T-helper 1 cell (primary cell): ENCODE measurements at places on chromosomes 2 and 18.
A peak's percentile ranks its signal among the peaks of the same experiment; 100 is the strongest.

DNA sequence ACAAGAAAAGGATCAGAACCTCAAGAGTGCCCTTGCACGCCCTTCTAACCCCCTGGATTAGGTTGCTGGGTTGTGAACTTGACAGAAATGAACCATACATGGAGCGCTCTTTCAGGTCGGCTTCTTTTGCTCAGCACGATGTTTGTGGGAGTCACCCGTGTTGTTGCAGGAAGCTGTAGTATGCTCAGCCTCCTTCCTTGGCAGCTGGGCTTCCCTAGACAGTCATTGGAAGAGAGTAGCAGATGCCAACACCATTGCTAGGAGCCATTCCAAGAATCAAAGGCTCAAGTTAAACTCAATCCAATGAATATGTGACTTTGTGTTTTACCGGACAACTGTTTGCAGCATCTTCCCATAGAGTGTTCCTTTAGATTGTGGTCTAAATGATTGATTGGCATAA lies 47.0 kb downstream of the RAB12 start:
- no peak for DNase-seq

GRCh38 chr18:32025744-32026143 lies 7.1 kb downstream of the RNF125 start:
- DNase-seq = no peak

- no peak for DNase-seq
Measured at GRCh38 chr2:194822657-194823056, 834.4 kb upstream of the SLC39A10 start.

- DNase-seq = no peak
Measured at GRCh38 chr2:191836853-191837769, 9.8 kb downstream of the CAVIN2 start.

DNA sequence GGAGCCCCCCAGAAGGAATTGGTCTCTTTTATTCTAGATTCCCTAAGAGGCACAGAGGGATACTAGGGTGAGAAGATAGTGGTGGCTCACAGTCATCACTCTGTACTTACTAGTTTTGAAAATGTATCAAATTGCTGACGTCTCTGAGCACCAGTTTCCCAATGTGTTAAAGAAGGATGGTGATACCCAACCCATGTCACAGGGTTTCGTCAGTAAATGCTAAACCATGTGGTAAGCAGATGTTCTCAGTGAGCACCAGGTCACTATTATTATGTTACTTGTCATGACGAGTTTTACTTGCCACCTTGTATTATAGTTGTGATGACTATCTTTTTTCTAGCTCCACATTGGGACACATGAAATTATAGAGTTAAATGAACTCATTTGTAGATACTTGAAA lies 54.7 kb downstream of the NEDD4L start:
- DNase-seq = no peak

DNA sequence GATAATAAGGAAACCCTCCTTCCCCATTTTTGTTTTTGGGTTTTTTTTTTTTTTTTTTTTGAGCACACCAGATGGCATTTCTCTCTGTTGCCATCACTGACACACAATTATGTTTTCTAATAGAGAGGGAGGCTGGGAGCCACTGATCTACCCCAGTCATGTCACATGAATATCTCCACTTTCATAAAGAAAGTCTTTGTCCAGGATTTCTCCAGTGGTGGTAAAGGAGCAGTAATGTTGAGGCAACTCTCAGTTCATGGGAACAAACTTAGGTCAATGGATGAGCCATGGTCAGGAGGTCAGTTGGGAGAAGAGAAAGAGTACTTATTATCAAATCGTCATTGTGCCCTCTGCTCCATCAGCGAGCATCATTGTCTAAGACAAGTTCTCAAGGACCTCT lies 603.7 kb downstream of the ARHGAP15 start:
- DNase-seq = no peak

- DNase-seq = no peak
Measured at GRCh38 chr2:39144416-39144815, 23.6 kb upstream of the SOS1 start.

DNA sequence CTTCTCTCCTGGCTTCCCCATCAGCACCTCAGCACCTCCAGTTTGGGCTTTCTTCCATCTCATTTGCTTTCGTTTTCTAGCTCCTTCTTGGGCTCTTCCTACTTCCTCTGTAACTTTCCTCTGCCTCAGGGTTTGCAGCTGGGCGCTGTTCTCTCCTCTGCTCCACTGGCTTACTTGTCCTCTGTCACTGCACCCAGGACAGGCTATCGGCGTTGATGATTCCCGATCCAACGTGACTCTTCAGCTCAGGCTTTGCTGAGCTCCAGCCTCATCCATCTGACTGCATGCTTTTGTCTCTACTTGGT lies 362.4 kb downstream of the CYRIA start:
- DNase-seq = no peak

DNA sequence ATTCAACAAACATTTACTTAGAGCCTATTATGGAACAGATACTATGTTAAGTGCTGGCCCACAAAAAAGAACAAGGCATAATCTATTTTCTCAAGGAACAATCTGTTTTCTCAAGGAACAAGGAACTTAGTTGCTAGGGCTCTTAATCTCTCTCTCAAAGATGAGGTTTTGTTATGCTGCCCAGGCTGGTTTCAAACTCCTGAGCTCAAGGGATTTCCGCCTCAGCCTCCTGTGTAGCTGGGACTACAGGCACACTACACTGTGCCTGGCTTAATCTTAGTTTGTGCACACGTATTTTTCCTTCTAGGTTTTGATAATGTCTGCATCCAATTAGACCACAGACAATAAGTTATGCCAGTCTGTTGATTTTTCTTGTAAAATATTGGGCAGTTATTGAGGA lies 89.5 kb downstream of the PTH2R start:
- DNase-seq = no peak

GRCh38 chr2:30410217-30410616 lies 36.8 kb upstream of the LCLAT1 start:
- DNase-seq = no peak

DNA sequence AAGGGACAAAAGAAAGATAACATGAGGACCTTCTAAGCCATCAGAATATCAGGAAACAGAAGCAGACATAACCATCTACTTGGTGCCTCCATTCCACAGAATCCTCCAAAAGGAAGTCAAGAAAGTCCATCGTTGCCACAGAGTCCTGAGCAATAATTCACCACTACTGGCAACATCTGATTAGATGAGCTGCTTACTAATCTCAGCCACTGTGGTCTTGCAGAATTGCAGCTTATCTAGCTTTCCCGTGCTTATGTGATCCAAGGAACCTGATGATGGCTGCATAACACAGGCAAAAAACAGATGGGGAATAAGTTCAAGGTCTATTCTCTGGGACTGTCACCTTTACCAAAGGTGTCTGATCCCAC lies 278.5 kb downstream of the AFF3 start:
- no peak for DNase-seq

DNA sequence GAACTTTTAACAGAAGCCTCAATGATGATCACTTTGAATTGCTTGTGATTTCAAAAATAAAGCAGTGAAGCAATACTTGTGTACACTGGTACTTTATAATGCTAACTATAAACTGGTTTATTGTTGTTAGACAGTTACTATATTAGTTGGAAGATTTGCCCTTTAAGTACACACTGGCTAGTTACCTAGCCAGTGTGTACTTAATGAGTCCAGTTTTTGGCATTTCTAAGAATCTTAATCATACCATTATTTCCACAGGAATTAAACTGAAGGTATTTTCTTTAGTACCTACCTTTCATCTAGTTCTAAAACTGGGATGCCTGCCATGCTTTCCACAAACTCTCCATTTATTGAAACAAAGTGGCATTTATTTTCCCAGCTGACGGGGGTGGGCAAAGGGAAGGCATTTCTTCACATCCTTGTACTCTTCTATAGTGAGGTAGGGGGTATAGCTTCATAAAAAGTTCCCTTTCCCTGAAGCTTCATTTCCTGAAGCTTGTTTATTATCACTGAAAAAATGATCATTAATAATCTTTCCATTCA lies 49.9 kb downstream of the UGP2 start:
- DNase-seq = no peak

DNA sequence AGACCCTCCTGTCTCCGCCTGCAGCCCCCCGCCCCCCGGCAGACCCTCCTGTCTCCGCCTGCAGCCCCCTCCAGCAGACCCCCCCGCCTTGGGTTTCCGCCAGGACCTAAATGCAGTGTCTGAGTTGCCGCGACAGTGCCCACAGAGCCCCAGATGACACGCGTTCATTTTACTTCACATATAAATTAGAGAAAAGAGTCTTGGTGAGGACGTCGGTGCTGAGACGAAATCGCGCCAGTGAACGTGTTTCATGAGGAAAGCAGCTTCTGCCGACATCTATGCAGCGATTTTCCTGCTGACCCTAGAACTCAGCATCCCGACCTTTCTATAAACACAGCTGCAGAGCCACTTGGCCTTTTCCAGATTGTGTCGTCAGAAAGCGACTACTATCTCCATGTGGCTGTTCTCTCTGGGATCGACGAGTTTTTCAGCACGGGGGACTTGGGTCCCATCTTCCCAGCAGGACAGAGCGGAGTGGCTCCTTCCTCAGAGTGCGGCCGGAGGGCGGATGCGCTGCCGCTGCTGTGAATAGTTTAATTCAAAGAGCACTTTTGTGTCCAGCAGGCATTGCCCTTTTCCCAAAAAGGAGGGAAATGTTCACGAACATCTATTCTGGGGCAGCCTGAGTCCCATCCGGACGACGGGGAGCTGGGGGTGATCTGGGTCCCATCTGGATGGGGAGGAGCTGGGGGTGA lies 136.7 kb downstream of the NFATC1 start:
- DNase-seq = no peak

GRCh38 chr2:43427032-43427424 lies 168.8 kb downstream of the THADA start:
- DNase-seq = peak; percentile 10

DNA sequence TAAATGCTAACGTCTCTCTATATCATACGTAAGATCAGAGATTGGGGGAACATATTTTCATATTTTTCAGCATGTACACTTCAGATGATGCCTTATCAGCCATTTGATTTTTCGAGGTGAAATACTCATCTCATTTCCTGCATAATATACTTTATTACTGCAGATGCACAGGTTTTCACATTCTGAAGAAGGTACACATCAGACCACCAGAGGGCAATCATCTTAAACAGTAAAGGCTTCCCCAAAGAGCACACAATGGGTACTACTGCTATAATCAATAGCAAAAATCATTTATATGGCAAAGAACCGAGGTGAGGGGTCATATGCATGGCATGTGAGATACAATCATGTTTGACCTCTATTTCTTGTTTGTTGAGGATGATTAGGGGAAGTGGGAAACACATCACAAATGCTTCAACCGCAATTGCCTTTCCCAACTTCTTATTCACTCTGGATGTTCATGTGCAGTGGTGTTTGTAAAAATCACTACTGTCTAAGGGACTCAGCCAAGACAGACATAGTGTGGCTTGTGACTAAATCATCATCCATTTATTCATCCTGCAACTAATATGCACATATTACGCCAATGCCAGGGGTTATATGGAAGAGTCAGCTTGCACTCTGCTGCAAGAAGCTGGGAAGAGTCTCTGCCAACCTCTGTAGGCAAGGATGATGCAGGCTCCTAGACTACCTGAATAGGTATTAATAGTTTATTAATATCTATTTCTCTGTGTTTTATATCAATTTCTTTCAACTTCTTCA lies 118.7 kb downstream of the EPB41L3 start:
- no peak for DNase-seq

GRCh38 chr18:65230311-65230710 lies 520.5 kb upstream of the CDH7 start:
- no peak for DNase-seq

DNA sequence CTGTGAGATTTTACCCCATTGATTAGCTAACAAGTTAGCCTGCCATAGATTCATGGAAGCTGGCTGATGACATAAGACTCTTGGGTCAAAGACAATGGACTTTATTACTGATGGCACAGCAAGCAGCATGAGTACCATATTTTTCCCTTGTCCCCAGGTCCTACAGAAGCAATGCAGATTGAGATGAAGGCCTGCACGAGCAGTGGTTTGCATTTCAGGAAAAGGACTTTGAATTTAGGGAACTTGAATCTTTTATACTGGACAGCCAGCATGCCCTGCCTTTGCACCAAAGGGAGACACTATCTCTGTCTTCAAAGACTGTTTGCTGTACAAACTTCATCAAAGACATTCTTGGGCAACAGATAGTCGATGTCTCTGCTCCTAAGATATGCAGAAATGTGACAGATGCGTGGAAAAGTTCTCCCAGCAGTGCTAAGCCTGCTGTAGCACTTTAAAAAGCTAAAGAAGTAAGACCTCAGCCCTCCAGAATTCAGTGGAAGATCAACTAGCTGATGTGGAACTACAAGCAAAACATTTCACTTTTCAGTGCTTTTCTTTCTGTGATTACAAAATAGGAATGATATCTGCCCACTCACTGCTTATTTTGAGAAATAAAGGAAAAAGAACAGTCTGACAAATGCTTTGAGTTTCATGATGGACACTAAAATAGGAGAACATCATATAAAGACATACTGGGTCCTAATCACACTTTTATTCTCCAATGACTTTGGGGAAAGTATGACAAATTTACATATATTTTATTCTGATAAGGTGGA lies 44.4 kb upstream of the TANK start:
- DNase-seq = no peak

DNA sequence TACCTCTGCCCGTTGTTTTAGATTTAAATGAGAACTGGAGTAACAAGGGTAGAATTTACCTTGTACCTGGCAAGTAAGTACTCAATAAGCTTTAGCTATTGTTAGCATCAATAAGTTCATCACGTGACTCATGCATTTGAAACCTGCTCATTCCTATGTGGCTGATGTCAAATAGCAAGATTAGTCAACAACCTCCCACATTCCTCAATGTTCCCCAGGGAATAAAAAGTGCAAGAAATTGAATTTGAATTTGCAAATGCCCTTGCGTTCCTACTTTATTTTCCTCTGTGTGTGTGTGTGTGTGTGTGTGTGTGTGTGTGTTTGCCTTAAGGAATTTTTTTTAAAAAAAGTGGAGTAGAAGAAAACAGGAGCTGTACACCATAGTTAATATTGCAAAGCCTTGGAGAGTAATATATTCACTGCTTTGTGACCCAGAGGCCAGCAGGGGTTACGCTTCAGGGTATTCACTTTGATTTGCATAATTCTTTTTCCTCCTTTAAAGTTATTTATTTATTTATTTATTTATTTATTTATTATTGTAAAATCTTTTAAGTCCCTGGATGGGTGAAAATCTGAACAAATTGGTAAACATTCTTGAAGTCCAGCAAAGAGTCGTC lies 43.9 kb upstream of the DNAH7 start:
- no peak for DNase-seq

- no peak for DNase-seq
Measured at GRCh38 chr2:230886671-230887071, 21.9 kb downstream of the ITM2C start.

GRCh38 chr2:118936306-118936705 lies 5.7 kb upstream of the MARCO start:
- DNase-seq = no peak

DNA sequence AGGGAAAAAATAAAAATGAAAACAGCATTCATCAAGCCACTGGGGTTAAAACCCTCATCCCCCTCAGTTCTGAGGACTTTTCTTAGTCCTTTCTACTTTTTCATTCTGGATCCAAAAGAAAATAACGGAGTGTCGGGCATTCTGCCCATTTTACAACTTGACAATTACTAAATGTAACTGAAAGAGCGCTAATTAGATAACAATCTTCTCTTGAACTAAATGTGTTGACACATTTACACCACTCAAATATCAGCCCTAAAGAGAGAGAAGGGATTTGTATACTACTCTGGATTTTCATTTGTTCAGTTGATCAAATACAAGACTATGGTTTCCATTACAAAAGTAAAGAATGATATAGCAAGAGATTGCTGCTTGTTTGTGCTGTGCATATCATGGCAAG lies 27.5 kb downstream of the ABCA12 start:
- no peak for DNase-seq
